ENCODE measurements at places on chromosomes 6 and 20. TPM values are rescaled to one million over a fixed set of nuclear protein-coding genes. Genes with fewer than 3 reads are reported as not detected.

The STX11 gene
- not detected for total RNA-seq

The GABRR1 gene
- total RNA-seq: not detected

The FILIP1 gene
- total RNA-seq: 1.1 TPM

The SLC22A2 gene
- total RNA-seq: not detected

The MAN1A1 gene
- total RNA-seq: 114 TPM

All from cardiac ventricle fibroblast (primary cell).